Activated T-cell treated with anti-CD3 and anti-CD28 coated beads, Interleukin-2, amount 50 U/mL, for 4 hours (primary cell): ENCODE measurements at places on chromosomes 7 and 10. TPM values are rescaled to one million over a fixed set of nuclear protein-coding genes. Genes with fewer than 3 reads are reported as not detected.

C7orf33 gene
- not detected for total RNA-seq

KLLN gene
- 0.32 TPM for total RNA-seq

CCDC6 gene
- total RNA-seq, result 40.9 TPM

PAOX gene
- total RNA-seq, result 2.9 TPM

CAMK2B gene
- total RNA-seq, result 0.33 TPM

WNT8B gene
- not detected for total RNA-seq

CYP2C8 gene
- total RNA-seq, result 0.41 TPM

AGAP5 gene
- total RNA-seq, result 5.6 TPM

UCMA gene
- total RNA-seq, result not detected

ANKRD30A gene
- total RNA-seq, result not detected

CCL24 gene
- total RNA-seq, result not detected

ELFN1 gene
- total RNA-seq, result 0.11 TPM

PARD3 gene
- 0.35 TPM for total RNA-seq

TMEM254 gene
- 12.2 TPM for total RNA-seq
